Substantia nigra (tissue), 51 donors: ENCODE measurements at places on chromosomes 2 and 18.

DNA sequence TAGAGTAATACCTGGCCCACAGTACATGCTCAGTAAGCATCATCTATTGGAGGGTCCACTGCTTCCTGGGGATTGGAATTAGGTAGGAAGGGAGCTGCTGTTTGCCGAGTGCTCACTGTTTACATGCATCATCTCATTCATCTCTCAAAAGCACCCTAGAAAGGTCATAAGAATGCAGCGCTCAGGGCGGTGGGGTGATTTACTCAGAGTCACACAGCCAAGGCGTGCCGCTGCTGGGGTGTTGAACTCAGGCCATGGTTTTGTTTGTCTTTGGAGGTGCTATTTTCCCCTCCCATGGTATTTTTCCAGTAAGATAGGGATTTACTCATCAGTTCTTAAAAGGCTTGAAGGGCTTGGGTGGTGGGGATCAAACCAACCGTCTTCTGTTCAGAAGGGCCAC is 227.5 kb downstream of the LDLRAD4 start:
- DNase-seq = no peak

DNA sequence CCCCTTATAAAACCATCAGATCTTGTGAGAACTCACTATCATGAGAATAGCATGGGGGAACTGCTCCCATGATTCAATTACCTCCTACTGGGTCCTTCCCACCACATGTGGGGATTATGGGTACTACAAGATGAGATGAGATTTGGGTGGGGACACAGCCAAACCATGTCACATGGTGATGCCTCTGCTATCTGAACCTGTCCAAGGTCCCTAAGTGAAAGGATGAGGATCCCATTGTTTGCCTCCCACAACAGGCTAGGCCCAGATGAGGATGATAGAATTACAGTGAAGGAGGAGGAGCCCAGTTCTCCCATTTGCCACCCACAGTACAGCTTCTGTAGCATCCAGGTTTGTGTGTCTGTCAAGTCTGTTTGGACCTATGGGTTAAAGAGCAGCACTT is 65.4 kb downstream of the PRKCE start:
- DNase-seq = no peak

GRCh38 chr2:232076736-232077135 is 115.2 kb downstream of the DIS3L2 start:
- DNase-seq = no peak

- DNase-seq = peak; percentile 3
Measured at GRCh38 chr2:187499941-187500532, 52.0 kb upstream of the CALCRL start.

DNA sequence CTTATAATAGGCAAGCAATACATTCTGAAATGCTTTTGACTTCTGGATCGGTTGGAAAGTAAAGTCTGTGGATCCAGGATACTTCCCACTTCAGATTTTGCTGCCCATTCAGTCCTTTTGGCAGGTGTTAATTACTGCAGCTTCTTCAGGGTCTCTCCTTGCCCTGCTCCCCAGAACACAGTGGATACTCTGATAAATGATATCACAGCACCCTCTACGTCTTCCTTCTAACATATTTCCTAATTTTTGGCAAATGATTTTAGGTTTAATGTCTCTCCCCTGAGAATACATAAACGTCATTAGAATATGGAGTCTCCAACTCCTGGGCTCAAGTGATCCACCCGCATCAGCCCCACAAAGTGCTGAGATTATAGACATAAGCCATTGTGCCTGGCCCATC is 249.8 kb downstream of the NYAP2 start:
- DNase-seq = no peak

DNA sequence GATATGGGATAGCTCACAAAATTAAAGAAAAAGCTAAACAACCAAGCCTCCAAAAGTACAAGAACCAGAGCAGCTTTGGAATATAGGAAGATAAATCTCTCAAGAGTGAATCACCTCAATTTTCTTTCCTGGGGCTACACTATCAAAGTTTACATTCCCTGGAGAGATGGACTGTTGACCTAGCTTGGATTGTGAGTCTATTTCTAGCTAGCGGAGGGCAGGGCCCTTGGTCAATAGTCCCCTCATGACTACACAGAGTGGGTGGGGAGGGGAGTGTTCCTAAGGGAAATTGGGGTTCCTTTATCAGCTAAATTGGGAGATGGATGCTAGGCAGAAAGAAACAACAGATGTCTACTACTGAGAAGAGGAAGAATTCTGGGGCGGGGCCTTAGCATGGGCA is 29.9 kb upstream of the EIF2AK3 start:
- no peak for DNase-seq

DNA sequence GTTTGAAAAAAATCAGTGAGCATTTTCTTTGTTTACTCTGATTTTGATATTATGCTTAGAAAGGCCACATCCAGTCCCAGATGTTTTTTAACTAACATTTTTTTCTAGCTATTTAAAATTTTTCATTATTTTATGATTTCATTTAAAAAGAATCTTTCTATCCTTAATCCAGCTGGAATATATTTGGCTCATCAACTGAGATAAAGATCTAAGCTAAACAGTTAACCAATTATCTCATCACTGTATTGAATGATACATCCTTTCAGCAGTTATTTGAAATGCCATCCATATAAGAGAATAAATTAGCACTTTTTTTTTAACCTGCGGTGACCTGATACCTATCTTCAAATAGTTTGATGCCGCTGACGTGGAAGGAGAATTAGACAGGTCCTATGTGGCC is 245.5 kb upstream of the COPS8 start:
- DNase-seq = no peak

GRCh38 chr2:218255446-218255845 is 5.4 kb upstream of the GPBAR1 start:
- DNase-seq = no peak
